Jurkat, Clone E6-1 (cell line): ENCODE measurements at places on chromosomes 7 and 10.

GRCh38 chr7:98669329-98670000 is 52.4 kb downstream of the NPTX2 start:
- DNase-seq = no peak

- DNase-seq = no peak
Measured at GRCh38 chr10:19659920-19660655, 156.1 kb upstream of the PLXDC2 start.

GRCh38 chr10:71468363-71469094 is 71.8 kb downstream of the CDH23 start:
- DNase-seq = no peak

DNA sequence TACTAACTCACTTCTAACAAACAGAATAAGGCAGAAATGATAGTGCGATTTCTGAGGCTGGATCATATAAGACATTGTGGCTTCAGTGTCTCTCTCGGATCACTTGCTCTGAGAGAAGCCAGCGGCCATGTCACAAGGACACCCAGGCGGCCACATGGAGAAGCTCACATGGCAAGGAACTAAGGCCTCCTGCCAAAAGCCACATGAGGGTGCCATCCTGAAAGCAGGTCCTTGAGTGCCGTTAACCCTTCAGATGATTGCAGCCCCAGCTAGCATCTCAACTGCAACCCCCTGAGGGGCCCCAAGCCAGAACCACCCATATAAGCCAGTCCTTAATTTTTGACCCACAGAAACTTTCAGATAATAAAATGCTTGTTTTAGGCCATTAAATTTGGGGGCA is 6.9 kb upstream of the VDAC2 start:
- DNase-seq = no peak

DNA sequence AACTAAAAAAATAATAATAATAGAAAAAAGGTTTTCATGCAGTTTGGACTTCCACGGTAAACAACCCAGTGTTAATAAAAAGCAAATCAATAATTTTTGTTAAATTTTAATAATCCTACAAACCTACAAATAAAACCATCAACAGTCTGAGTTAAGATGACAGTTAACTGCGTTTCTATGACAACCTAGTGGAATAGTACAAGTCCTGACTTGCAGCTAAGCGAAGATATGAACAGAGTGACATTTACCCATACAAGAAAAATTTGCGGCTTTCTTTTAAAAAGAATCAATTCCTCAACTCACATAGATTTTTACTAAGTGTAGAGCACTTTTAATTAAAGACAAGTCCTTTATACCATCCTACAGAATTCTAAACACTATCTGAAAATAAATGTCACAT is 35.6 kb downstream of the VPS41 start:
- DNase-seq = no peak
